Activated CD4-positive, alpha-beta T cell treated with anti-CD3 and anti-CD28 coated beads for 36 hours (primary cell): ENCODE measurements at places on chromosomes 12 and 14.

DNA sequence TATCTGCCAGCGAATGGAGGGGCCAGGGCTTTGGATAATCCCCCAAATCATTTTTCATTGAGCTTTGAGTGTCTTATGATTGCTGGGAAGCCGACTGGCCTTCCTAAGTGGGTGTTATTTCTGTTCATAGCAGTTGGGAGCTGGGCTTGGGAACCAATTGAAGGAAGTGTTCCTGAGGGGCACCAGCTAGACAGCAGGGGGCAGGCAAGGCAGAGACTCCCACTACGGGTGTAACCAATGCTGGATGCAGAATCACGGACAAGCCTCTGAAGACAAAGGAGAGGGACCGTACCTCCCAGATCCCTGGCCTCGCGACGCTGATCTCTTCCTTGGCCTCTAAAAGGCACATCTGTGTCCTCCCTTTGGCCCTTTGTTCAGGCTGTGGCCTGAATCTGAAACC, 149.0 kb upstream of the PRMT8 start:
- DNase-seq: peak; percentile 21

DNA sequence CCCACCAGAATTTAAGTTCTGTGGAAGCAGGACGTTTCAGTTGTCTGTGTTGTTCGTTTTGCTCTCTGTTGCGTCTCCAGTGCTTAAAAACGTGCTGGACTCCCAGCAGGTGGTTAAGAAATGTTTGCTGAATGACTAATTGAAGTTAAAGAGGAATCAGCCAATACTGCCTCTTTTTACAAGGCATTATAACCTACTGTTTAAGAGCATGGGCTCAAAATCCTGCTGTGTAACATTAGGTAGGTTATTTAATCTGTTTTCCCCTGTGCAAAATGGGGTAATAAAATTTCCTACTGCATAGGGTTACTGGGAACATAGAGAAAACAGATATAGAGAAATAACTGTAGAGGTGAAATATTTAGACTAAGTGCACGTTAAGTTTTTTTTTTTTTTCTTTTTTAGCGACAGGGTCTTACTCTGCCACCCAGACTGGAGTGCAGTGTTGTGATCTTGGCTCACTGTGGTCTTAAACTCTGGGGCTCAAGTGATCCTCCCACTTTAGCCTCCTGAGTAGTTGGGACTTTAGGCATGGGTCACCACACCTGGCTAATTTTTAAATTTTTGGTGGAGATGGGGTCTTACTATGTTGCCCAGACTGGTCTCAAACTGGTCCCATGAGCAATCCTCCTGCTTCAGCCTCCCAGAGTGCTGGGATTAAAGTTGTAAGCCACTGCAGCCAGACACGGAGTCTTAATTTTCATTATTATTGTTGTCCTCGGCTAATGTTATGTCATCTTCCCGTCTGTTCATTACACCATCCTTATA, 139.4 kb upstream of the PRICKLE1 start:
- no peak for DNase-seq

- no peak for DNase-seq
These were observed 1094.1 kb upstream of the TMEM132C start for GRCh38 chr12:127172861-127173260.

- no peak for DNase-seq
These were observed 9.5 kb upstream of the BCL7A start for GRCh38 chr12:122012184-122012583.

GRCh38 chr14:21106176-21106497, 5.3 kb downstream of the TMEM253 start:
- no peak for DNase-seq

GRCh38 chr14:91228112-91229004, 16.1 kb downstream of the GPR68 start:
- DNase-seq: peak; percentile 95

- no peak for DNase-seq
These were observed 42.5 kb downstream of the PKP2 start for GRCh38 chr12:32854097-32854496.

- no peak for DNase-seq
These were observed 79.7 kb upstream of the DIO3 start for GRCh38 chr14:101481557-101481956.

DNA sequence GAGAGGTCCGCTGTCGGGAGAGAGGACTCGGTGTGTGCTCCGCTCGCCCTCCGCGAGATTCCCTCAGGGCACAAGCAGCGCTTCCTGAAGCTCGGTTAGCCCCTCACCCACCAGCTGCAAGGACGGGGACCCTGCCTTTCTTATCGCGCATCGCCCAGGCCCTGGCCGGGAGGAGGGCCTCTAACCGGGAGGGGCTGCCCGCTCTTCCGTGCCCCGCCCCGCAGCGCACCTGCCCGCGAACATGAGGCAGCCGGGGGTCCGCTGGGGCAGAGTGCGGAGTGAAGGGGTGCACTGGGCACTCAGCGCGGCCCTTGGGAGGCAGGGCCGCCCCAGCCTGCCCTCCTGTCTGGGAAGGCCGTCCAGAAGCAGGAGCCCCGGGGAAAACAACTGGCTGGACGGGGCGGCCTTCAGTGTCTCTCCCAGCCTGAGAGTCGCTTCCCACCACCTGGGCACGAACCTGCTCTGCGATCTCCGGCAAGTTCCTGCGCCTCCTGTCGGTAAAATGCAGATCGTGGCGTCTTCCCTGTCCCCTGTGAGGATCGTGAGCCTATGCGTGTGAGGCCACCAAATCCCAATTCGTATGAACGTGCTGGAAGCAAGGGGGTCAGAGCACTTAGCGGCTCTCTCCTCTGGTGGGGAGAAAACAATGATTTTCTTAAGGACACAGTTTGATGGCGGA, 28.0 kb upstream of the ADIPOR2 start:
- DNase-seq: peak; percentile 45

GRCh38 chr12:122538496-122538895, 11.4 kb downstream of the KNTC1 start:
- DNase-seq: no peak

GRCh38 chr14:70000601-70001000, 121.4 kb downstream of the SMOC1 start:
- no peak for DNase-seq

DNA sequence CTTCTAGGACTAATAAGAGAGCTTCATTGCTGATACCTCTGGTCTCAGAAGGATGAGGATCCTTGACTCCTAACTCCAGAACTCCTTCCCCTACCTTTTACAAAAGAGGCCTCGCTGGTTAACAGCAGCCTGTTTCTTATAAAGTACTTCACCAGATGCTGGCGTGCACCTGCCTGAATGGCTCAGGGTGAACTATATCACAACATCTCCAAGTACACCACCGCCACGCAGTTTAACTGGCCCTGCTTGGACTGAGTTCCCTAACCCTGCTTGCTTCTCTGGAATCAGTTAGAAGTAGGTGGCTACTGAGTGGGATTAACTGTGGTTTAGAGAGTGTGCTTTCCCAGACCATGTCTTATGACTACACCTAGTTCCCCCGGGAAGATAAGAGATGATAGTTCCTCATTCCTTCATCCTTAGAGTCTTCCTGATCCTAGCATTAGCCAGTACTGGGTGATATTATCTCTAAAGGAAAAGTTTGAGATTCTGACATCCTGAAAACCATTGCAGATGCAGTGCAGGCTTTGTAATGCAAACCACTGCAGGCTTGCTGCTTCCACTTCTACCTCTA, 3.0 kb downstream of the FOXJ2 start:
- no peak for DNase-seq

GRCh38 chr12:127340381-127340780, 926.6 kb upstream of the TMEM132C start:
- no peak for DNase-seq

GRCh38 chr12:1517007-1517406, 77.4 kb downstream of the FBXL14 start:
- DNase-seq: no peak

DNA sequence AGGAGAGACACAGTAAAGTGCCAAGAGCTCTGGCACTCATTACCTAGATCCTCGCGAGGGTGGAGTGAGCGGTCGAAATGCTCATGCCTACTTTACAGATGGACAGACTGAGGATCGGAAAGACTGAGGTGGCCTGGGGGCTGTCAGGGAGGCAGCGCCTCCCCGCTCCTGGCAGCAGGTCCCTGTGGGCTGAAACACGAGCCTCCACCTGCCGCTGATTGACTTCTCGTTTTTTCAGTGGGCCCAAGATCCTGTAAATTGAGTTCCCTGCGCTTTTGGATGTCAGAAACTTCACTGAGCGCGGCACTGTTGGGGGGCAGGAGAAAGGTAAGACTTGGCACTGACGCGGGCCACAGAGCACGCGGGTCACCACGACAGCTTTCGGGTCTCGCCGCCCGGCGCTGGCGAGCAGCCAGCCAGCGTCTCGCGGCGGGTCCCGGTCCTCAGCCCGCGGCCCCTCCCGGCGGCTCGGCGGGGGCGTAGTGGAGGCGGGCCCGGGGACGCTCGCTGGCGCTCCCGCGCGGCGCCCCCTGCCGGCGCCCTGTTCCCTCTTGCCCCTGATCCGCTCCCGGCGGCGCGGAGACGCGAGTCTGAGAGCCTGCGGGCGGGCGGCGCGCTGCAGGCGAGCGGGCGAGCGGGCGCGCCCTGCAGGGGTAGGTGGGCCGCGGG, 552 bp upstream of the SCN8A start:
- peak; percentile 88 for DNase-seq

DNA sequence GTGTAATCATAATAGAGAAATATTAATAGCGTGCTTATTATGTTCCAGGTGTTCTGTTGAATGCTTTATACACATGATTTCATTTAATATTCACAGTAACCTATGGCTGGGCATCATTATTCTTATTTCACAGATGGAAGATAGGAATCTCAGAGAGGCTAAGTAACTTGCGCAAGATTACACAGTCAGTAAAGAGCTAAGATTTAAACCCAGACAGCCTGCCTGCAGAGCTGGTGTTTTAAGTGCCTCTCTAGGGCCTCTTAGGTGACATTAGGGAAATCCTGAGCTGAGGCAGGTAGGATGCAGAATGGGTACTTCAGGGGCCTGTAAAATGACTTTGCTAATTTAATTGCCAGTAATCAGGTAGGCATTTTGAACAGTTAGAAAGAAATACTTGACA, 18.5 kb upstream of the BHLHE41 start:
- no peak for DNase-seq

DNA sequence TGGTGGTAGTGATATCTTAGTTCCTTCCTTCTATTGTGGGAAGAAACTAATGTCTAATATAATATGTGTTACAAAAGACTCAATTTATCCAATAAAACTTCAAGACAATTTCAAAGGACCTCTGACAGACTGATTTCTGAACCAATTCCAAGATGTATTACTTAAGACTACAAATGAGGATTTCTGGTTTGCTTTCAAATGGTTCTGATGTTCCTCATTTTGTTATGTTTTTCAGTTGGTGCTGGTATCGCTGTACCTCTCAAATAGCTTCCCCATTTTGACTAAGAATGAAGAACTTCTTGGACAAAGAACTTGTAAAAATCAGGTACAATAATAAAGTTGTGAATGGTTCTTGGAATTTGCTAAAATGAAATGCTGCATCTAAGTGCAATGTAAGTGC, 19.4 kb upstream of the MBIP start:
- no peak for DNase-seq

GRCh38 chr14:21978184-21978998, 304.8 kb upstream of the OR4E1 start:
- peak; percentile 78 for DNase-seq
